ENCODE measurements at places on chromosomes 7 and 10. TPM values are rescaled to one million over a fixed set of nuclear protein-coding genes. Genes with fewer than 3 reads are reported as not detected.

The ASZ1 gene
- not detected for total RNA-seq

- H3K27me3 ChIP-seq: no peaks in the 10 kb centered on the region
- H3K27ac ChIP-seq: no peak overlapping the region
- H3K36me3 ChIP-seq: no peaks in the 10 kb centered on the region
- no peak overlapping the region for H3K4me3 ChIP-seq
- H3K4me1 ChIP-seq: no peaks in the 10 kb centered on the region
Observed at GRCh38 chr7:136698977-136699376, 169.5 kb upstream of the CHRM2 start.

DNA sequence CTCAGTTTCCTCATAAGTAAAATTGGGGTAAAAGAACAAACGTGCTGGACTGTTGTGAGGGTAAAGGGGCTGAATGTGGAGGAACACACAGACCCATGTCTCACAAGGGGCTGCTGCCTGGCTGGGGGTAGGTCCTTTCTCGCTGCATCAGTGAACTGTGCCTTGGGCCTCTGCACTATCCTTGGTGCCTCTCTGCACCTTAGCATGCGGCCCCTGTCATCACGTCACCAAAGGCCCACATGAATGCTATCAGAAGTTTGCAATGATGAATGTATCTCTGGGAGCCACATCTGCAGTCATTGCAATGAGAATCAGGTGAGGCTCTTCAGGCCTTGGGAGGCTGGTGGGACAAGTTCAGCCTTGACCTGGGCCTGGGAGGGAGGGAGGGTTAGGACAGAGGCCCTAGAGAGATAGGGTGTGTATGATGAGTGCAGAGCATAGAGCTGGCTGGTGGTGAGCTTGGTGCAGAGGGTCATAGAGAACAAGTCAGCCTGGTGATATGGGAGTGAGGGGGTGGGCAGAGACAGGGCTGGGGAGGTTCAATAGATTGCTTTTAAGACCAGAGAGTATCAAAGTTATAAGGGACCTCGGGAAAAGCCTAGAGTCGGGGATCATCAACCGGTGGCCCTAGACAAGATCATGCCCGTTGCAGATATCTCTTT is 308.4 kb downstream of the RPS24 start:
- no peaks in the 10 kb centered on the region for H3K4me1 ChIP-seq
- no peak overlapping the region for H3K27ac ChIP-seq
- no peaks in the 10 kb centered on the region for H3K27me3 ChIP-seq

The OR2A42 gene
- total RNA-seq: not detected

The PHYHIPL gene
- total RNA-seq: 0.25 TPM

DNA sequence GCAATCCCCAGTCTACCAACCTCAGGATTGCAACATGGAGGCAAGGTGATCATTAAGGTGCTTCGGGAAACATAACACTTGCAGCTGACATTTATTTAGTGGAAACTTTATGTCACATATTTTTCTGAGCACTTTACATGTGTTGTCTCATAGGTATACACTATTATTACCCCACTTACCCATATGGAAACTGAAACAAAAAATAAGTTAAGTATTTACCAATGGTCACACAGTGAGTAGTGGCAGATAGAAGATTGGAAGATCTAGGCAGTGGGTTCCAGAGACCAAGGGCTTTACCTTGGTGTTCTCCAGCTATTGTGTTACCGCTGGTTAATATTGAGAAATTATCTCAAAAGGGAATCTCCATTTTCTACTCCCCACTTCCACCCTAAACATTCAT is 1279.1 kb upstream of the SORCS1 start:
- no peak for DNase-seq
- H3K4me1 ChIP-seq: no peaks in the 10 kb centered on the region
- no peak overlapping the region for H3K4me3 ChIP-seq
- no peaks in the 10 kb centered on the region for H3K27me3 ChIP-seq
- H3K36me3 ChIP-seq: no peaks in the 10 kb centered on the region
